Stomach (tissue), 19 donors: ENCODE measurements at places on chromosomes 4 and X. TPM values are rescaled to one million over a fixed set of nuclear protein-coding genes. Genes with fewer than 3 reads are reported as not detected.
A peak's percentile ranks its signal among the peaks of the same experiment; 100 is the strongest.

GRCh38 chr4:183532821-183533220, 28.0 kb downstream of the ING2 start:
- DNase-seq = no peak

DNA sequence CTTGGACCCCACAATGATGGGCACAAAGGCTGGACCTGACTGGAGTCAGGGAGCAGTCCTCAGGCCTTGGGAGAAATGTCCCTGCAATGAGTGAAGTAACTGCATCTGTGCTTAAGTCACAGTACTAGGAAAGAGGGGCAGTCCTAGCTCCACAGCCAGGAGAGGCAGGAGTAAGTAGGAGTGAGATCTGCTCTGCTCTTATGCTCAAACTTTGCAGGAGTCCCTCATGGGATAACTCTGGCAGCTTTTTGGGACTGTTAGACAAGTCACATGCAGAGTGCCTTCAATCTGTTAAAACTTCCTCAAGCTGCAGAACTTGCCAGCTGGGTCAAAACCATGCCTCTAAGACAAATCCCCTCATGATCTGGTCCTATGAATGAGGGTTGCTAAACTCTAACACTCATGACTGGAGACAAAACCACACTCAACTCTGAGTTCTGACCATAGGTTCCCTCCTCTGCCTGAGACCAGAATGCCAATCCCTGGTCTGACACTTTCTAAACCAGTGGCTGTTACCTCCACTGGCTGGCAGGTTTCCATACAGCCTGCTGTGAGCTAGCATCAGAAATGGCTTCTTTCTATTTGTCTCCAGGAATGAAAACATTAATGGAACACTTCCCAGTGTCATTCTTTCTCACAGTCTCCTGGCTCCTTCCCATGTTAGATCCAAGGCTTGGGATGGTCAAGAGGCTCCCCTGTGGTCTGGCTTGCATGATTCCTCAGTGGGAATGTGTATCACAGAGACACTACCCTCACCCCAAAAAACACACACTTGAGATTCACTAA, 819.3 kb downstream of the PCDH7 start:
- DNase-seq = no peak

DNA sequence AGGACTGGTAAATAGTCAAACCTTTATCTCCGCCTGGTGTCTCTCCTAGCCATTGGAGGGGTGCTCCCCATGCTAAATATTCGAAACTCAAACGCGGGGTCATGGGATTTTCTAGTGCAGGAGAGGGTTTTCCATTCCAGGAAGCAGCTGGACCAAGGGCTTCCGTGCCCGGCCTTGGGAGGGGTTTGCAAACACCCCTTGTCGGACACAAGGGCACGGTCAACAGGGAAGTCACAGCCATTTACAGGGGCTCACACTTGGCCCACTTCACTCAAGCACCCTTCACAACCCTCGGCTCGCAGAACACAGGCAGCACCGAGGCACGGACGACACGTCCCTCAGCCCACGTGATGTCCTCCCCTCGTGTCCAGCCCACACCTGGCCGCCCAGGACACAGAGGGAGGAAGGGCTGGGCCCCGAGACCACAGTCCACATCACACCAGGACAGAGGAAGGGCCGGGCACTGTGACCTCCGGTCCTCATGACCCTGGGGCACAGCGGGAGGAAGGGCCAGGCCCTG, 10.3 kb upstream of the PLCXD1 start:
- peak; percentile 55 for DNase-seq

Gene G3BP2
- total RNA-seq = 29.9 TPM
